ENCODE measurements at places on chromosomes 13 and 19.

GRCh38 chr13:76677043-76677442 lies 209.2 kb downstream of the KCTD12 start:
- no peak for DNase-seq

- no peak for DNase-seq
Measured at GRCh38 chr13:23739596-23739995, 149.6 kb downstream of the MIPEP start.

DNA sequence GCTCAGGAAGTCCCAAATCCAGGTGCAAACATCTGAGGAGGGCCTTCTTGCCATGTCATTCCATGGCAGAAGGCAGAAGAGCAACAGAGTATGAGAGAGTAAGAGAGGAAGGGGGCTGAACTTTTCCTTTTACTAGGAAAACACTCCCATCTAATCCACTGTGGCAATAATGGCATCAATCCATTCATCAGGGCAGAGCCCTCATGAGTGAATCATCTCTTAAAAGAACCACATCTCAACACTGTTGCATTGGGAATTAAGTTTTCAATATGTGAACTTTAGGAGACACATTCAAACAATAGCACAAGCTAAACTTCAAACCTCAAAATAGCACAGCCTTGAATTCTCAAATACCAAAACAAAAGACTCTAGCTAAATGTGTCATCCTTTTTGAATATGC lies 264.5 kb downstream of the KCTD12 start:
- DNase-seq, result no peak

- DNase-seq, result no peak
Measured at GRCh38 chr13:21567714-21568113, 36.3 kb downstream of the MICU2 start.

DNA sequence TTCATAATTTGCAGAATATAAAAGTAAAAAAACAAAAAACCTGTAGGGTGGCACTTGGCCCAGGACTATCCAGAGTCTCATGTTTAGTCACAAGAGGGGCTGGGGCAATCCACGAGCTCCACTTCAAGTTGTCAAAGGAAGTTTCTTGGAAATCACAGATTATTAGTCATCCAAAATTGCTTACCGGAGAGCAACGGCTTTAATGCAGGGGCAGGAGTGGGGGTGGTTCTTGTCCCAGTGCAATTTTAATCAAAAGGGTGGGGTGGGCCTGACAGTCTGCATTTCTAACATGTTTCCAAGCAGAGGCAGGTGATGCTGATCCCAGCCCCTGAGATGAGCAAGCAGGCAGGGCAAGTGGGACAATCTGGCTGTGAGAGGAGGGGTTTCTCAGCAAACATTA lies 233.9 kb downstream of the ABCC4 start:
- DNase-seq, result no peak

Data from stimulated activated CD4-positive, alpha-beta T cell treated with anti-CD3 and anti-CD28 coated beads, TNF-alpha, amount 100 ng/mL, for 48 hours (primary cell).